ENCODE measurements at places on chromosomes 2 and 18.

- peak; percentile 24 for DNase-seq
Measured at GRCh38 chr2:142286618-142287017, 155.8 kb upstream of the LRP1B start.

- no peak for DNase-seq
Measured at GRCh38 chr18:34042423-34043146, 182.1 kb downstream of the NOL4 start.

DNA sequence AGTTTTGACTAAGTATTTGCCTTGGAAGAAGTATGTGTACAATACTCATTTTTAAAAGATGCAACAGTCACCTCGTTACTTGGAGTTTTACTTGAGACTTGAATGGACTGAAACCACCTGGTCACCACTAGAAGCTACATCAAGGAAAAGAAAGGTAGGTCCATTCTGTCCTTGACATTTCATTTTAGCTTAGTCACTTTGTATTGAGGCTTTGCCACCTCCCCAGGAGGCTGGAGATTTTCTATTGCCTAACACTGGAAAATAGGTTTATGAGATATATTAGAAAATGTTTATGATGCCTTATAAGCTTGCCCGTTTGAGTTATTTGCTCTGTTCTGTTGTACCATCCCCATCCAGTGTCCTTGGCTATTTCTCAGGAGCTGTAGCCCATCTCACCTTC lies 107.9 kb upstream of the ETAA1 start:
- DNase-seq: peak; percentile 13

- DNase-seq: no peak
Measured at GRCh38 chr2:158719403-158719802, 75.7 kb upstream of the DAPL1 start.
